ENCODE measurements at places on chromosomes 11 and 22.

GRCh38 chr11:34680206-34680605 lies 59.3 kb downstream of the EHF start:
- no peak for DNase-seq

GRCh38 chr11:57430952-57431351 lies 4.0 kb upstream of the SLC43A3 start:
- DNase-seq, result no peak

- DNase-seq, result no peak
These were observed 18.2 kb downstream of the CABIN1 start for GRCh38 chr22:24029304-24029703.

DNA sequence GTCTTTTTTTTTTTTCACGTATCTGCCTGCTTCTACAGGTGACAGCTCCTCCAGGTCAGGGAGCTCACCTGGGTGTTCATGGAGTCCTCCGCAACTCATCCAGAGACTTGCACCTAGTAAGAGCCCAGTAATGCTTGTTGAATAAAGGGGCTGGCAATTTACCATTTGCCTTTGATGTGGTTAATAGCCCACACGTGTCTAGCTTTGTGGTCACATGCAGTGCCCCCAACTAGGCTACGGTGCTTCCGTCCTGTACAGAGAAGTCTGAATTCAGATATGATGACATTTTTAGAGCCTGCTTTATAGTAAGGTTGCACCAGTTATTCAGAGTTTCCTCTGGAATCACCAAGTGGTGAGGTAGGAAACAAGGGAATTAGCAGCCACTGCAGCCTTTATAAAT lies 199.4 kb upstream of the MTMR2 start:
- DNase-seq, result no peak
